ENCODE measurements at places on chromosomes 7 and 10. TPM values are rescaled to one million over a fixed set of nuclear protein-coding genes. Genes with fewer than 3 reads are reported as not detected.

DNA sequence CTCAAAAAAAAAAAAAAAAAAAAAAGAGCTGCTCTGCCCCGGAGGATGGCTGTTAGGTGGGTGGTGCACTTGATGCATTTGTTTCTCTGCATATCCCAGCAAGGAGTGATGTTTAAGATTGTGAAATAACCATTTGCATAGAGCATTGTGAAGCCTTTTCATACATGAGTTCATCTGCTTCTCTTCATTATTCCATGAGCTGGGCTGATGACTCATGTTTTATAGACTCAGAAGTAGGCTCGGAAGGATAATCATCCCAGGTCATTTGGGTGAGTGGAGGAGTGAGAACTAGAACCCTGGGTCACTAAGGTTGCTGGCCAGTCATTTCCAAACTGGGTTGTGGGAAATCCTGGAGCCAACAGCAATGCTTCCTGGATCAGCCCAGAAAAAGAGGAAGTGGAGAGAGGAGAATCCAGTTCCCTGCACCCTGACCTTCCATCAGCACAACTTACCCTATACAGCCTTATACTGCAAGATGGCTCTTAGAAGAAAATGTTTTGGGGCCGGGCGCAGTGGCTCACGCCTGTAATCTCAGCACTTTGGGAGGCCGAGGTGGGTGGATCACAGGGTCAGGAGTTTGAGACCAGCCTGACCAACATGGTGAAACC, 45.3 kb downstream of the TACC2 start:
- no peak for DNase-seq

DNA sequence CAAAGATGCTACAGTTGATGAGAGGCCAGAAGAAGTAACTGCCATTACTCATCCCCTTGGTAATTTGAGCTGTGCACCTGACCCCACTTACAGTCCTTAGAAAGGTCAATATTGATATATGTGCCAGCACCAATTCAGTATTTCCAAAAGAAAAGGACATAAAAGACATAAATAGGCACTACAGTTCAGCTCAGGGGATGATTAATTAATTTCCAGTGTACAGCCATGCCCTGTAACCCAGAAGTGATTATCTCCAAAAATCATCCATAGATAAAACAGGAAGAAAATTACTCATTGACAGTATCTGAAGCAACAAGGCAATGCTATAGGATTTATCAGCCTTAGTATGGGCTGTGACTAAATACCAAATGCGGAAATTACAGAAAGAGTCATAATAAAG, 82.4 kb downstream of the PHYHIPL start:
- DNase-seq: no peak

The CASTOR2 gene
- total RNA-seq: 8.0 TPM

The KDM7A gene
- total RNA-seq: 13.9 TPM

DNA sequence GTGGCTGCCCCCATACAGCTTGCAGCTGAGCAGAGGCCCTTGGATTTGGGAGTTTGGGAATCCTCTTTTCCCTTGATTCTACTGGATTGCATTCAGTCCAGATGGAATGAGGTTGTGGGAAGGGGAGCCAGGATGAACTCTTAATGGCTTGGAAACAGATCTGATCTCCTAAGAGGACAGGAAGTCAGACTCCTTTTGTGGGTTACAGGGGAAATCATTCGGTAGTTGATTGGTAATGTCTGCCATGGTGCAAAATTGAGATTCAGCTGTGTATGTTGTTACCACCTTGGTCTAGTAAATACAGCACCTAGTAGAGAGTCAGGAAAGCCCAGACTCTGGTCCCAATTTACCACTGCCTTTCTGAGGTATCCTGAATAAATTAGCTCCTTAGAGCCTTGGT, 144.2 kb upstream of the TNRC18 start:
- no peak for DNase-seq

The SMO gene
- total RNA-seq: 35.2 TPM

The H2BK1 gene
- total RNA-seq: not detected

- no peak for DNase-seq
Observed at GRCh38 chr7:120949998-120950538, 509 bp upstream of the ING3 start.

The KLHL7 gene
- total RNA-seq: 38.5 TPM

- DNase-seq: no peak
Observed at GRCh38 chr10:124802313-124802675, 675 bp downstream of the ABRAXAS2 start.

The CRTAC1 gene
- total RNA-seq: 3.7 TPM

GRCh38 chr10:44572146-44572545, 187.2 kb upstream of the CXCL12 start:
- no peak for DNase-seq

GRCh38 chr10:60208676-60209269, 180.9 kb downstream of the ANK3 start:
- DNase-seq: no peak

- DNase-seq: no peak
Observed at GRCh38 chr10:116113721-116114501, 159.1 kb downstream of the GFRA1 start.

The PNLIPRP3 gene
- total RNA-seq: not detected

DNA sequence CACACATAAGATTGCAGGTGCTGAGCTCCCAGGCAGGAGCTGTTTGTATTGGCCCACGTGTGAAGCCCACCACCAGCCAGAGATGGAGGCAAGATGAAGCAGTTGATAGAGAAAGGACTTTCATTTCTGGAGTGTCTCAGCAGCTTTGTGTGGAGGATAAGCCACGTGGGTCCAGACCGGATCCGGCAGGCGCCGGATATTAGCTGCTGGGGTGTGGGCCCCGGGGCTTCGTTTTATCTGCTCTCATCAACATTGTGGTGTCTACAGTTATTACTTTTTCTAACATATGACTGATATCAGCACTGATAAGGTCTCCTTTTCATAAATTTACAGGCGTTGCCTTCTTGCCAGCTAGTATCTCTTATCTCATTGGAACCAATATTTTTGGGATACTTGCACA, 25.5 kb downstream of the SLC18A2 start:
- no peak for DNase-seq

The KIAA1217 gene
- total RNA-seq: 18.0 TPM

DNA sequence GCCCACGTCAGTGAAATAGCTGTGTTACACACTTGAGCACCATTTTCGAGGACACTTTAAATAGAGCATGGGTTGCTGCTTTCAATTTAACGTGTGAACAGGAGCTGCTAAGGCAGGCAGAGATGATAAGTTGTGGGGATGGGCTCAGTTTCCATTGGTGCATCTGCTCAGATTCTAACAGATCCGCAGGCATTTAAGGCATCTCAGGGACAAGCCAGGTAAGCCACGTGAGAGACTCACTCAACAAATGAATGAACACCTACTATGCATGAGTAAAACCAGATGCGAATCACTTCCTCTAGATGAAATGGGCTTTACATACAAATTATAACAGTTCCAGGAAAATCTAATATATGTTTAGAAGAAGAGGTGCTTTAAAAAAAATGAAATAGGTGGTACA, 34.6 kb downstream of the PLXNA4 start:
- DNase-seq: no peak

GRCh38 chr10:44831581-44831980, 79.6 kb upstream of the TMEM72 start:
- no peak for DNase-seq

DNA sequence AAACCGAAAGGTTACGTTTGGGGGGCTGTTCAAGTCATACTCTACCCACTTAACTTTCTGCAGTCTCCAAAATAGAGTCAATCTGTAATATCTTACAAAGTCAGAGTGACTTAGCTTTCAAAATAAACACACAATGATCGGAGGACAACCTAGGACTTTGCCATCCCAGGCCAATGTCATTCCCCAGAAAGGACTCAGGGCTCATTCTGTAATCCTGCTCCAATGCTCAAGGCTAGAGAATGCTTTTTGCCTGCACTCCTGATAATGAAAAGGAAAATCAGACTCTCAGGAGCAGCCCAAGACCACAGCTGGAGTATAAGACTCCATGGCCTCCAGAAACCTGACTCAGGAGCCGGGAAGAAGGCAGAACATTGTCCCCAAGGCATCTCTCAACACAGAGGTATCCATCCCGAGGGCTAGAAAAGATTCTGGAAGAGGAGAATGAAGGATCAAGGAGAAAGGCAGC, 28.5 kb upstream of the ASCC1 start:
- DNase-seq: no peak

The THSD7A gene
- total RNA-seq: 30.8 TPM

The NPC1L1 gene
- not detected for total RNA-seq

- no peak for DNase-seq
Observed at GRCh38 chr10:74120911-74121310, 29.7 kb downstream of the AP3M1 start.

- no peak for DNase-seq
Observed at GRCh38 chr7:45099891-45100760, 11.4 kb upstream of the NACAD start.

DNA sequence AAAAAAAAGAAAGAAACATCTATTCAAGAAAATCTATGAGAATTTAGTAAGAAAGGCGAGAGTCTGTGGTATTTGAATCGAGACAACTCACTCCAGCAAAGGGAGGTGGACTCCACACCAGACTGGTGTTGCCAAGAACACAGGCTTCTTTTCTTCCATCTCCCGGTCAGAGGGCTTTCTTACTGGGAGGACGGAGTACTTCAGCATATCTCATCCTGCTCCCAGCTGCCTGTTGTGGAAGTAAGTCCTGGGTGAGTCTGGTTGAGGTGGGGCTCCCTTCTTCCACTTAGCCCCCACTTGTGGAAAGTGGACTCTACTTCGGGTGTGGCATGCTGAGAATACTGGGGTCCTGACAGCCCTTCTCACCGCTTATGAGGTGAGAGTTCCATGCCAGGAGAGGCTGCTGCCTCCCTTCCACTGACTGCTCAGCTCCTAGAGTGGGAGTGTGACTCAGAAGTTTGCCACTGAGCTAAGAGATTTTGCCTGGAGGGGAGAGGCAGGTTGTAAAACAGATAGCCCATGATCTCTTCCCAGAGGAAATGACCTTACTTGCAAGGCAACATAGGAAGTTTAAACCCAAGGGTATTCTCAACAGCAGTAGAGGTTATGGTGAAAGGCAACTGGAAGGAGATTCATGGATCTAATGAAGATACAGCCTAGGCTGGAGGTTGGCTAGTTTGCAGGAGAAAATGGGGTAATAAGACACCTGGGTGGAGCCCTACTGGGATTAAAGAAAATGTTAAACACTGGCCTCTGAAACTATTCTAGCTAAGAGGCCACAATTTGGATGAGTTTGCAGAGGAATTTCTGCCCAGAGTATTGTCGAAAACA, 3.5 kb upstream of the NACAD start:
- no peak for DNase-seq

The SHH gene
- 13.8 TPM for total RNA-seq

The ACTR3C gene
- 6.5 TPM for total RNA-seq

- DNase-seq: no peak
Observed at GRCh38 chr10:18194634-18195033, 54.4 kb downstream of the CACNB2 start.

DNA sequence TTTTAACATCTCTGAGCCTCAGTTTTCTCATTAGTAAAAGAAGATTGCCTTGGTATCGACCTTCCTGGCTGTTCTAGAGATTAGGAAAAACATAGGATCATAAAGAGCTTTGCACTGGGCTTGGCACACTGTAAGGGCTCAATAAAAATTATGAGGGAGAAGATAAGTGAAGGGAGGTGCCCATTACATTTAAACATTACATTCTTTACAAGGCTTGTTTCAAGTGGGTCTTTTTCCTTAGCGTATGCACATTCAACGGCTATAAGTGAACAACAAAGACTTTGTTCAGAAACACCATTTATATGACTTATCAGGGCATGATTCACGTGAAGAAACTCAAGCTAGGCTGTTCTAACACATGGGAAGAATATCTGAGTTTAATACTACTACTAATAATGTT, 351.9 kb upstream of the NPVF start:
- DNase-seq: no peak

GRCh38 chr10:118467200-118467599, 125.1 kb upstream of the FAM204A start:
- DNase-seq: no peak

The PLA2G12B gene
- not detected for total RNA-seq

GRCh38 chr10:4334015-4334414, 492.0 kb upstream of the AKR1E2 start:
- no peak for DNase-seq

DNA sequence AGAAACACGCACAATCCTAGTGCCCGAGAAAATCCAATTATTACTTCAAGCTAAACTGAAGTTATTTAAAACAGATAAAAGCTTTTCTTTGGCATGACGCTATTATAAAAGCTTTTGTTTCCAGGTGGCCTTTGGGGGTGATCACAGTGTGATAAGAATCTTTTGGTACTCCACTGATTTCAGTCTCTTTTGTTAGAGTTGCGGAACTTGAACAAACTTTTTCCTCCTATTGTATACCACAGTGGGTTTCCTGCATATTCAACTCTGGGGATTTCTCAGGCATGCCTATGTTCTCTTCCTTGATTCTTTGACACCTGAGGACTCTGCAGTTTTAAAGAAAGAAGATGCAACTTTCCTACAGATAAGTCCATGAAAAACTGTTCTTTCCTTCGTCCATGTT, 99.7 kb upstream of the PITRM1 start:
- no peak for DNase-seq

- no peak for DNase-seq
Observed at GRCh38 chr10:133261726-133262325, 14.8 kb downstream of the ADAM8 start.

DNA sequence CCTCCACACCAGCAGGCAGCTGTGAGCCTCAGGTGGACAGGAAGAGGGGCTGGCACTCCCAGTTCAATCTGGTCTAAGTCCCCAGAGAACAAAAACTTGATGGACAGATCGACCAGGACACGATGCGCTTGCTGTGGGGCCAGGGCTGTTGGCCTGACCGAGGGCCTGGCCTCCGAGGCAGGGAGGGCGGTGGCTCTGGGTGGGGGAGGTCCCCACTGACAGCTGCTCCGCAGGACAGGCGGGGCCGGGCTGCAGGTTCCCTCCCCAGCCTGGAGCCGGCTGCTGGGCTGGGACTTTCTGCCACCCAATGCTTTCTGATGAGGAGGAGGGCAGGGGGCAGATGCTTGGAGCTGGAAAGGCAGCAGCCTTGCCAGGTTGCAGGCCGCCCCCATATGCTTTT, 37.4 kb upstream of the ADGRA1 start:
- DNase-seq: no peak

- DNase-seq: no peak
Observed at GRCh38 chr10:29438271-29438670, 149.4 kb downstream of the LYZL1 start.

GRCh38 chr7:42170724-42171123, 66.3 kb downstream of the GLI3 start:
- DNase-seq: no peak

GRCh38 chr7:29032146-29032545, 74.0 kb upstream of the TRIL start:
- no peak for DNase-seq

- DNase-seq: no peak
Observed at GRCh38 chr10:5552376-5553321, 27.9 kb downstream of the CALML3 start.

The ADARB2 gene
- total RNA-seq: 0.26 TPM

The NYAP1 gene
- total RNA-seq: 1.6 TPM

- no peak for DNase-seq
Observed at GRCh38 chr7:106224797-106225196, 60.0 kb downstream of the NAMPT start.

The ANKRD61 gene
- not detected for total RNA-seq

The SRGN gene
- 67.7 TPM for total RNA-seq

The ACSL5 gene
- total RNA-seq: 38.8 TPM

All from urinary bladder (tissue), 4 donors.